ENCODE measurements at places on chromosomes 12 and 14.

GRCh38 chr12:93109551-93110203, 180.6 kb upstream of the EEA1 start:
- peak; percentile 7 for DNase-seq

GRCh38 chr14:59333668-59334067, 131.5 kb downstream of the GPR135 start:
- no peak for DNase-seq

GRCh38 chr14:72775923-72776554, 117.9 kb downstream of the DPF3 start:
- DNase-seq, result no peak

- no peak for DNase-seq
Observed at GRCh38 chr12:125280482-125281377, 215.5 kb downstream of the AACS start.

DNA sequence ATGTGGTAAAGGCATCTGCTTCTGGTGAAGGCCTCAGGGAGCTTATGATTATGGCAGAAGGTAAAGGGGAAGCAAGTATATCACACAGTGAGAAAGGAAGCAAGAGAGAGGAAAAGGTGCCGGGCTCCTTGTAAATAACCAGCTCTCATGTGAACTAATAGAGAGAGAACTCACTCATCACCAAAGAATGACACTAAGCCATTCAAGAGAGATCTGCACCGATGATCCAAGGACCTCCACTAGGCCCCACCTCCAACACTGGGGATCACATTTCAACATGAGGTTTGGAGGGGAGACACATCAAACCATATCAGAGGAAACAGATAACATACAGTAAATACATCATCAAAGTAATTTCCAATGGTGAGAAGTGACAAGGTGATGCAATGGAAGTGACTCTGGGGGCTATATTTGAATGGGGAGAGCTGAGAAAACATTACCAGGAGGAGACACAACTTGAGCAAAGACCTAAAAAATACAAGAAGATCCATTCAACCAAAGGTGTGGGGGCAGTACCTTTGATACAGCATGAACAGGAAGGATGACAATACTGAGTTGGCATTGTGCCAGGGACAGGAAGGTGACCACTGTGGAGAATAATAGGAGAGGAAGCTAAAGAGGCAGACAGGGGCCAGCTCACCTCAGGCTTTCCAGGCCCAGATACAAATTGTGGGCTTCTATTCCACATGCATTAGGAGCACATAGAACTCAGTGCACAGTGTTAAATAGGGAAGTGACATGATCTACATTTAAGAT, 134.4 kb upstream of the GRIP1 start:
- no peak for DNase-seq

DNA sequence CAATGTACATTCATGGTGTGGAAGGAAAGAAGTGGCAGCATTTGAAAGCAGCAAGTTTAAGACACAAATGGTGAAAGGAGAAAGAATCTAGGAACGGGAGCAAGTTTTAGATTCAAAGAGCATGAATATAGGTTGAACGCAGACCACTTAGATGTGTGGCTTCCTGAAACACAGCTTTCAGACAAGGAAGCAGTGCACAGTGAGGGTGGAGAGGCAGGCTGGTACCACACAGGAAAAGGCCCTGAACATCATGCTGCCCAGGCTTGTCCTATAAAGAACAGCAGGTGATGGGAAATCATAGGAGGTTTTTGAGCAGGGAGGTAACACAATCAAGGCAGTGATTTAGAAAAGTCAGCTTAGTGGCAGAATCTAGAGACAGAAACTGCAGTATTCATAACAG, 35.6 kb downstream of the GNS start:
- no peak for DNase-seq

- no peak for DNase-seq
Observed at GRCh38 chr14:55610713-55611370, 30.8 kb downstream of the KTN1 start.

DNA sequence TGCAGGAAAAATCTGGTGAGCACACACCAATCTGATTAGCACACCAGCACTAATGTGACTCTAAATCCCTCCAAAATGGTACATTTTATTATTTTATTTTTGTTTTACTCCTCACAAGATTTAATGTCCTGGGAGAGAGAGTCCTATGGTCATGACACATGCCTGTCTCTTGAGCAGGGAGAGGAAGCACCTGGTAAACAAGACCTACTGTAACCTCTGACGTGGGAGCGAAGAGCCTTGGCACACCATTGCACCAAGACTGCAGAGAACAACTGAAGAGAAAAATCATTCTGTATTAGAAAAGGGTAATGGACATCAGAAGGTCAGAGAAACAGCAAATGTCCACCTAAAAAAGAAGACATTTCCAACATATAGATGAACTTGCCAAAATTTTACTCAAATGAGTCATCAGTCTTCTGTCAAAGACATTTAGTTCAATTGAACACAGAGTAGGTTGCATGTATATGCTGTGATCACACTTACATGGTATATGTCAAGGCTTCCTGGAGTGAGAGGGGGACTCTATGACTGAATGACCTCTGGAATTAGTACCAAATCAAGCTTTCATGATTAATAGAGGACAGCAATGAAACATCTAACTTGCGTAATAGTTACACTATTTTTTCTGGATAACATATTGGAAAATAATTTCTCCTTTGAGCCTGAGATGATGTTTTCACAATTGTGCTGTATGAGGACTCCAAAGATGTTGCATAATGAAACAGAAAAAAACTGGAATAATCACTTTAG, 186.9 kb upstream of the FLRT2 start:
- no peak for DNase-seq

GRCh38 chr12:103928682-103929045, 1.5 kb upstream of the HSP90B1 start:
- no peak for DNase-seq

DNA sequence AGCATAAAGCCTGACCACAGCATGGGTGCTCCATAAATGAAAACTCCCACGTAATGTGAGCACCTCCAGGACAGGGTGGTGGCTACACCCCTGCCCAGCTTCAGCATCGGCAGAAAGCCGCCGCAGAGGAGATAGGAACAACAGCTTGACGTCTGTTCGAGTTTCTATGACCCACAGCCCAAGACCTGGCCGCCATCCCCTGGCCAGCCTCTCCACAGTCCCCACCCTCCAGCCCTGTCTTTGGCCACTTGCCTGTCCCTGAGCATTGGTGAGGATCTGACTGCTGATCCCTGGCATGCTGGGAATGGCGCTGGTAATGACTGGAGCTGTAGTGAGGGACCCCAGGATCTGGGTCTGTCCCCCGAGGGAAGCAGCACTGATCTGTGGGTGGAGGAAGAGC, 21.3 kb downstream of the POU6F1 start:
- no peak for DNase-seq

DNA sequence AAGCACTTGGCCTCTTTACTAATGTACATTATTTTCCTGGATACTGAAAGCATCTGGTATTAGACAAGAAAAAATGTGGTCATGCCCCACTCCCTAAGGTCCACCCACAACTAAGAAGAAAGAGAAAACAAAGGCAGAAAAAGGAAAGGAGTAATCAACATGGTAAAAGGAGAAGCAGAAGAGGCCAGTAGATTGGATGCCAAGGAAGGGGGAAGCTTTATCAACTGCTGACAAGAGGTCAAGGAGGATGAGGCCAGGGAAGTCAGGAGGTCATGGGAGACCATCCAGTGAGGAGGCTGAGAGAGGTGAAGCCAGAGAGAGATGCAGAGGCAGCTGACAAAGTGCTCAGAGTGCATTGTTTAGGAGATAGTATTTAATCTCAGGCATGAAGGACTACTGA, 383.5 kb downstream of the ZFP36L1 start:
- DNase-seq, result no peak

DNA sequence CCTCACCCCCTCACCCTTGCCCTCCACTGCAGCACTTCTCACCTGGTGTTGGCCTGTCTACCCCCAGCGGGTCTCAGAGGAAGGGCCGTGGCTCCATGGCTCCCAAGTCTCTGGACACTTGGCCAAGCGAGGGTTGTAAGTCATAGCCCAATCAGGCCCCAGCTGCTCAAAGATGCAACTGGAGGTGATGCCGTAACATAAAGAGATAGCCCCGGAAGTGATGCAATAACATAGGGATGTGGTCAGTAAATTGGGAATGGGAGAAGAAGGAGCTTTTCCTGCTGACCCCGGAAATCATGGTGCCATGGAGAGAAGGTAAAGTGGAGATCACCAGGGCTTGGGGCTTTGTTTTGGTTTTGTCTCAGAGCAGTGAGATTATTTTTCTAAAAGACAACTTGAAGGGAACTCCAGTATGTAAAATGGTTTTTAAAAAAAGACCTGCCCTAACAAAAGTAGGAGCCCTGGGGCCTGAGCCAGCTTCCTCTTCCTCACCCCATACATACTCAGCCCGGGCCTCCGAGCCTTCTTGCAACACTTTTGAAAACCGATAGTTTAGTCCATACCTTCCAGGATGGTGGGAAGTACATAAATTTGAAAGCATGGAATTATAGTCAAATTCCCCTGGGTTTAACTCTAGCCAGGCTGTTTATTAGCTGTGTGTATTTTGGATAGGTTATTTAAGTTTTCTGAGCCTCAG, 212.5 kb downstream of the CRADD start:
- DNase-seq, result no peak

DNA sequence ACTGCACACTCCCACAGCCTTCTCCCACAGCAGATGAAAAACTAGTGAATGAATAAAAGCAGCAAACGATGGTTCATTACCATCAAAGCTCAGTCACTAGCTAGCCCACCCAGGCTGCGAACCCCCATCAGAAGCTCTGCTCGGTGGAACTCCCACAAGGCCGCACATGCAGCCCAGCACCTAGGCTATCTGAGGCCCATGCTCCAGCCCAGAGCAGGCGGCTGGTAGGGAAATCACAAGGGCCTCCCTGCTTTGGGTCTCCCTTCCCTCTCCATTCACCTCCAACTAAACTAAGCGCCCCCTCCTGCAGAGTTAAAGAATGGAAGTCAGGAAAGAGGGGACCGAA, 69.0 kb downstream of the ITPK1 start:
- DNase-seq, result no peak

GRCh38 chr12:111616177-111616623, 17.1 kb upstream of the ATXN2 start:
- DNase-seq, result no peak

- no peak for DNase-seq
Observed at GRCh38 chr12:66164349-66164821, 5.4 kb downstream of the TMBIM4 start.

GRCh38 chr14:96512122-96512521, 9.9 kb downstream of the PAPOLA start:
- no peak for DNase-seq

DNA sequence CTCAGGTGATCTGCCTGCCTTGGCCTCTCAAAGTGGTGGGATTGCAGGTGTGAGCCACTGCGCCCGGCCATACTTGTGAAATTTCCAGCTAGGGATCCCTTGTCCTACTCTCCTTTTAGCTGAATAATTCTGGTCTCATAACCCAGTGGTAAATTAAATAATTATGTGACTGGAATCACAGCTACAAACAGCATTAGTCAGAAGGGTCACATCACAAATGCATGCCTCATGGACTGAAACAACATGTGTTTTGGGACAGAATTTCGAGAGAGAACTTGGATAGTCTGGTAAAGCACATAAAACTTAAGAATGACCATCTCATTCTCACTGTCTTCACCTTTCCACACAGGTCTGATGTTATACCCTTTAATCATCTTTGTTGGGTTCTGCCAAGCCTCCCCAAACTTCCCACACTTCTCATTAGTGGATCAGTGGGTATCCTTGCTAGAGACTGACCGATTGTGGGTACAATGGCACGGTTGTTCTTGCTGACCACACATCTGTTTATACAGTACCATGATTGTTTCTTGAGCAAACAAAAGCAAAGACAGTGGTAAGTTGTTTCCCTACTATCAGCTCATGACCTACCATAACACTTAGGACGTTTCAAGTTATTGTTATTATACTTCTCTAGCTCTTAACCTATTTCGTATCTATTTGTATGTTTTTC, 5.1 kb downstream of the GPRC5D start:
- no peak for DNase-seq

DNA sequence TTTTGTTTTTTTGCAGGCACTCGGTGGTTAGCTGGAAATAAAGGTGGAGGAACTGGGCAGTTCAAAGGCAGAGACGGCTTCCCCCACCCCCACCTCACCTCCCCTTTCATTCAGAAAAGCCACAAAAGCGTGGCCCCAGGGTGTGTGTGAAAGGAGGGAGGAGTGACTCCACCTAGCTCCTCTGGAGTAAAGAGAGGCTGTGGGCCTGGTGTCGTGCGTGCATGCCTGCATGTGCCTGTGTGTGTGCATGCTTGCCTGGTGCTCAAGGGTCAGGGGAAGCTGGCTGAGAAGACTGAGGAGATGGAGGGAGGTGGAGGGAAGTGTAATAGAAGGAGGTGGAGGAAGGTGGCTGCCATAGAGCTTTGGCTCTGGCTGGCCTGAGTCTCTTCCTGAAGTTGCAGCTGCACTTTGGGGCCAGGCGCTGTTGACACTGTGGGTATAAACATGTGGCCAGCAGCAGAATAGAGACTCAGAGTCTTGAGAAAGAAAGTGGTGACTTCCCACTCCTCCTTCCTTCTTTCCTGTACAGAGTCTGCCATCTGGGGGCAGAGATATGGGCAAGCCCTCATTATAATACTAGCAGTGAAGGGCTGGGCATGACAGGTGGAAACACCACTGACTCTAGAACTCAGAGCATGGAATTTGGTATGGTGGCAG, 36.9 kb upstream of the SINHCAF start:
- DNase-seq, result no peak

DNA sequence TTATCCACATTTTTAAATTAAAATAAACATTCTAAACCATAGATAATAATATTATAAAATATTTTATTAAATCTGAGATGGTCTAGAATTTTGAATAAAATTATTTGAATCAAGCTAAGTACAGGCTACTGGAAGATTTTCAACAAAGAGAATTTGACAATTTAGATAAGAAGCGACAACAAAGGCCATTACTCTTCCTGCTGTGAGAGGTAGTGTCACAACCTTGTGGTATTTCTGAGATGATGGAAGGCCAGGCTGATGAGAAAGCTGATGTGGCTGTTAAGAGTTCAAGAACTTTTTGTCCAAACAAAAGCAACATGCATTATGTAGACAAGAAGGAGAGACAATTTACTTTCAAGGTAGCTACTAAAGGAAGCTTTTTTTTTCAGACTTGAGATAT, 43.7 kb upstream of the CNTN1 start:
- DNase-seq, result no peak

DNA sequence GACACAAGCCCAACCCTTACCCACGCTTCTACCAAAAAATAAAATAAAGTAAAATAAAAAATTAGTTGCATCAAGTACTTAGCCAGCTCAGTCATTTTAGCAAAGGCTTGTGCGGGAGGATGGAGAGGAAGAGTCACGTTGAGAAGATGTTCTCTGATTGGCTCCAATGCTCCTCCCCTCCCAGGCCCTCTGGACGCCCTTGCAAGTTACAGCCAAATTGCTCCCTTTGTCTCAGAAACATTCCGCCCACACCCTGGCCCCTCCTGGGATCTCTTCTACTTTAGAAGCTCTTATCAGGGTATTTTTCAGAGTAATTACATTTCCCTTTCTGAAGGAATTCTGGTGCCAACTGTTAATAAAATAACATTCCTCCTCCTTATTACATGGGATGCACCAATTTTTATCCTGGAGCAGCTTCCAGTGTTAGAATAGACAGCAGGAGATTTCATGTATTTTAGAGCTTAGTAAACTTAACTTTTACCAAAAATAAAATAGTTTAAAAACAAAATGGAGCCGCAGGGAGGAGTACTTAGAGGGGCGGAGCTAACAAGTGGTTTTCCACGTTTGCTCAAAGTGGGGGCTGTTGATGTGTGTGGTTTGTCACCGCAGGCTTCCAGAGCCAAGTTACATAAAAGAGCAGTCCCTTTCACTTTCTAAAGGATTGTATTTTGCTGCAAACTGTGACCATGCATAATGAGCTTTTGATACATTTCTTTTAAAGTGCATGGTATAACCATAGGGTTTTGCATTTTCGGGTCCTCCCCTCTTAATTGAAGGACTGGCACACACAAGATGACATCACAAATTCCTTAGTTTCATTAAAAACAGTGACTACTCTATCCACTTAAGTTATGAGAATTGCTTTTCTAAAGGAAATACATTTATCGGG, 71.7 kb upstream of the RAP1B start:
- DNase-seq, result no peak

Data from GM18507 (cell line).